ENCODE measurements at places on chromosomes 16 and 17. TPM values are rescaled to one million over a fixed set of nuclear protein-coding genes. Genes with fewer than 3 reads are reported as not detected.

DNA sequence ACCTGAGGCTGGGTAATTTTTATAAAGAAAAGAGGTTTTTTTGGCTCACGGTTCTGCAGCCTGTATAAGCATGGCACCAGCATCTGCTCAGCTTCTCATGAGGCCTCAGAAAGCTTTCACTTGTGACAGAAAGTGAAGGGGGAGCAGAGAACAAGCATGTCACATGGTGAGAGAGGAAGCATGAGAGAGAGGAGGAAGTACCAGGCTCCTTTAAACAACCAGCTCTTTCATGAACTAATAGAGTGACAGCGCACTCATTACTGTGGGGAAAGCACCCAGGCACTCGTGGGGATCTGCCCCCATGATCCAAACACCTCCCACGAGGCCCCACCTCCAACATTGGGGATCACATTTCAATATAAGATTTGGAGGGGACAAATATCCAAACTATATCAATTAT is 86.8 kb downstream of the USP32 start:
- DNase-seq, result peak; percentile 32

- DNase-seq, result peak; percentile 28
Measured at GRCh38 chr16:75225092-75225491, 6.3 kb downstream of the CTRB1 start.

Gene RASD1
- 5.2 TPM for total RNA-seq

DNA sequence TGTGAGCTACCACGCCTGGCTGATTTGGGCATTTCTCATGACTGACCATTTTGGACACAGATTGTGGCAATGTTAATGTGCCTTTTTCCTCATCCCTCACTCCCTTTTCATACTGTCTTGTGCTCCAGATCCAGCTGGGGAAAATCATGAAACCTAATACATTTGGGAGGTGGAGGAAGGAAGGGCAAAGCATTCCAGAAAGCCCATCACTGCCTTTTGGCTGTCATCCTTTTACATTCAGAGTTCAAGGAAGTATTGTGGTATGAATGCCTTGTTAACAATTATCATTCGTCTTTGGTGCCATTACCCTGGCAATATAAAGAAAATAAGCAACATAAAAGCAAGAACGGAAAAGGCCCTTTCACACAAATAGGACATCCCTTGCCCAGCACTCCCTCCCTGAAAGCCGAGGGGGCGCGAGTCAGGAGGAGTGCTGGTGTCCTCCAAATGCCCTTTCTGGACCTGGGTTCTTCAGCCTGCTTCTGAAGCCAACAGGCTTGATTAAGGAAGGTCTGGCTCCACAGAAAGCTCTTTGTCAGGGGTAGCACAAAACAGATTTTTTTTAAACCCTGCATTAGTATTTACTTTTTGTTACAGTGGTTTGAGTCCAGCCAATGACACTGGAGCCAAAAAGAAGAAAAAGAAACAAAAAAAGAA is 20.1 kb downstream of the NMT1 start:
- DNase-seq, result no peak

Gene TRAPPC1
- 14.3 TPM for total RNA-seq

- no peak for DNase-seq
Measured at GRCh38 chr16:88380619-88381018, 2.1 kb upstream of the ZNF469 start.

DNA sequence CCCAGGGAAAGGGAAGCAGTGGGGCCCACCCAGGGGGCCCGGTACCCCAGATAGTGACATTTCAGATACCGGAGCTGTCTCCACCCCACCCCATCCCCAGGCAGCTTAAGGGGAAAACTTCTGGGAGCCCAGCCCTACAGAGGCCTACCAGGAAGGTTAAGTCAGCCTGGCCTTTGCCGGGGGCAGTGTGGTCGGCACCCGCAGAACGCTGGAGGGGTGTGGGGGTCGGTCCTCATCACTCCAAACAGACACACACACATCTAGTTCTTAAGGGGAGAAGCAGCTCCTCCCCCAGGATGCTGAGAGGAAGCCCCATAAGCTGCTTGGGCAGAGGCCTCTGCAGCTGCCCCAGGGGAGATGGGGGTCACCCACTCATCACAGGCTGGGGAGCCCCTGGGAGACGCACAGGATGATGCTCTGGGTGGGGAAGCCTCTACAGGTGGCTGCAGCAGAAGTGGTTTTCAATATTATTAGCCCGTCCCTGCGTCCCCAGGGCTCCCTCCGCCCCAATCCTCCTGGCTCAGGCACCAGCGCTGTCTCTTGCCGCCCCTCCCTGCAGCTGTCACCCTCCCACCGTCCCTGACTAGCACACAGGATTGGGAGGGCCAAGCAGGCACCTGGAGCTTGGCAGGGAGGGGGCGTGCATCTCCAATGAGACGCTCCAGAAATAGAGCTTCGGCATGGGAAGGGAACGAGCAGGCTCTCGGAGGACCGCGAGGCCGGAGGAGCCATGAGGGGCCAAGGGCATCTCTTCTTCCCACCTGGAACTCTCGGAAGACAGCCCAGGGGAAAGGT is 1.4 kb upstream of the ABR start:
- no peak for DNase-seq

DNA sequence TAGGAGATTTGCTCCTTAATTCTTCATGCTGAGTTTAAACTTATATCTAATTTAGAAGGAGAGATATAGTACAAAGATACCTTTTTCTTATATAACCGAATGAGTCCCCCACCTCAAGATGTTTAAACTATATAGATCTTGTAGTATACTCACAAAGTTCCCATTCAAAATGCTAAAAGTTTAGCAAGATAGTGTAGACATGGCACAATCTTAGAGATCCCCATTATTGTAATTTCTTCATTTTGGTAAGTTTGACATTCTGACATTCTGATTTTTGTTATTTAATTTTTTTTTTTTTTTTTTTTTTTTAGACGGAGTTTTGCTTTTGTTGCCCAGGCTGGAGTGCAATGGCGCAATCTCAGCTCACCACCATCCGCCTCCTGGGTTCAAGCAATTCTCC is 22.8 kb downstream of the SNTB2 start:
- no peak for DNase-seq

Gene DNAI2
- 0.09 TPM for total RNA-seq

GRCh38 chr17:15883617-15884111 is 61.3 kb upstream of the ADORA2B start:
- no peak for DNase-seq

GRCh38 chr16:79054211-79054984 is 546.1 kb downstream of the MAF start:
- DNase-seq, result no peak

DNA sequence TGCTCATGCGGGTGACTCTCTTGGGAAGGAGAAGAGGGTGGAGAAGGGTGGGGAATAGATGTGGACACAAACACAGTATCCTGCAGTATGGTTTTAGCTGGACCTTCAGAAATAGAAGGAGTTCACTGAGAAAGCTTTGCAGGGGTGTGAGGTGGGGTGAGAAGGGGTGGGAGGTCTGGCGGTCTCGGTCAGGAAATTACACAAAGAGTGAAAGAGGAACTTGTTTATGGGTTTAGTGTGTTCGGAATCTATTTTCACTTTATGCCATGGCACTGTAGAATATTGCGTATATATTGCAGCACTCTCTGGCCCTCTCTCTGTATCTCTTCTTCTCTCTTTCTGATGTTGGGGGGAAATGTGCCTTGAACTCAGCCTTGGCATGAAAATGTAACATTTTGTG is 148.2 kb upstream of the GOT2 start:
- DNase-seq, result peak; percentile 25

Gene HNF1B
- total RNA-seq, result not detected

Gene HEATR9
- not detected for total RNA-seq

GRCh38 chr16:81204798-81205680 is 33.5 kb upstream of the BCO1 start:
- peak; percentile 85 for DNase-seq

DNA sequence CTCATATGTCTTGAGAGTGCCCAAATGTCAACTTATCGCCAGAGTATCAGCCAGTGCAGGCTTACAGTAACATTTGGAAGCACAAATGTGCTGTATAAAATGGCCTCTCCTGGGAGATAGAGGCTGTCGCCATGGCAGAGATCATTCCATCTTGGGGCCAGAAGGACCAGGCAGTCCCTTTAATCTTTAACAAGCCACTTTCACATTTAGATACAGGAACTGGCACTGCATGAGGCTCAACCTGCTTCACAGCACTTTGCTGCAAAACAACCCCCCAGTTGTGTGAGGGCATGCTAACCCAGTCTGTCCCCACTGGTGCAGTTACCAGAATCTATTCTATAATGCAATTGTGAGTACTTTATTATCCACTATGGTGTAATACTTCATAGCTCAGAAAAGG is 4.7 kb upstream of the RFFL start:
- DNase-seq, result no peak

- DNase-seq, result no peak
Measured at GRCh38 chr17:62562656-62563055, 64.8 kb upstream of the MRC2 start.

Gene KRT12
- not detected for total RNA-seq

Gene AIPL1
- total RNA-seq, result not detected

Gene OR2C1
- total RNA-seq, result 0.35 TPM

Gene CYBC1
- total RNA-seq, result 28.9 TPM

DNA sequence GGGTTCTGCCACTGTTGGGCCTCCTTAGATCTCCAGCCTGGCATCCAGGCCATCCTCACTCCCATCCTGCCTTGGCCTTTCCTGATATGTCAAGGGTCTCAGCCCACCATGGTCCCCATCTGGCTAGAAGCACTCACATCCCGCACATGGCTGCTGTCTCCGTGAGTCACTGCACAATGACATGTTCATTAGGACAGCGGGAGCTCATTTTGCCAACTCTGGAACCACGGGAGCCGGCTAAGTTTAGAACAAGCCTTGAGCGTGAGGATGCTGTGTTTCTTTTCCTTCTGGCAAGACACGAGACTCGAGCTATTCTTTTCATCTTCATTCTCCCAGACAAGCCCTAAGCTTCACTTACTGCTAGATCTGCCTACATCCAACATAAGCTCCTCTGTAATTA is 65.7 kb upstream of the KSR1 start:
- DNase-seq, result no peak

Gene CEP20
- total RNA-seq, result 27.0 TPM

Gene SPNS2
- 5.0 TPM for total RNA-seq

DNA sequence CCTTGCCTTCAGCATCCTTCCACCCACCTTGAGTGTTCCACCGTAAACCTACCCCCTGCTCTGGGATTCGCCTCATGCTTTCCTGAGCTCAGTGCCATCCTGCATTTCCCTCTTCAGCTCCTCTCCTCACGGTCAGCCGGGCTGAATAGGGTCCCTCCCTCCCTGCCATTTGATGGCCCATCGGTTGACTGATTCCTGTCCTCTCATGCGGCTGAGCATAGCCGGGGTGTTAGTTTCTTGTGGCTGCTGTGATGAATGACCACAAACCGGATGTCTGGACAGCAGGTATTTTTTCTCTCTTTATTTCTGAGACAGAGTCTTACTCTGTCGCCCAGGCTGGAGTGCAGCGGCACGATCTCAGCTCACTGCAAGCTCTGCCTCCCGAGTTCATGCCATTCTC is 44.1 kb upstream of the MGAT5B start:
- no peak for DNase-seq

- DNase-seq, result no peak
Measured at GRCh38 chr17:41782142-41782541, 4.4 kb downstream of the JUP start.

GRCh38 chr16:23917621-23918020 is 81.8 kb downstream of the PRKCB start:
- DNase-seq, result no peak

Gene EIF4A3
- total RNA-seq, result 81.9 TPM

- DNase-seq, result peak; percentile 26
Measured at GRCh38 chr17:7745748-7746470, 28.4 kb downstream of the DNAH2 start.

Gene GLG1
- 84.4 TPM for total RNA-seq

- DNase-seq, result no peak
Measured at GRCh38 chr16:23505180-23505665, 5.1 kb downstream of the GGA2 start.

DNA sequence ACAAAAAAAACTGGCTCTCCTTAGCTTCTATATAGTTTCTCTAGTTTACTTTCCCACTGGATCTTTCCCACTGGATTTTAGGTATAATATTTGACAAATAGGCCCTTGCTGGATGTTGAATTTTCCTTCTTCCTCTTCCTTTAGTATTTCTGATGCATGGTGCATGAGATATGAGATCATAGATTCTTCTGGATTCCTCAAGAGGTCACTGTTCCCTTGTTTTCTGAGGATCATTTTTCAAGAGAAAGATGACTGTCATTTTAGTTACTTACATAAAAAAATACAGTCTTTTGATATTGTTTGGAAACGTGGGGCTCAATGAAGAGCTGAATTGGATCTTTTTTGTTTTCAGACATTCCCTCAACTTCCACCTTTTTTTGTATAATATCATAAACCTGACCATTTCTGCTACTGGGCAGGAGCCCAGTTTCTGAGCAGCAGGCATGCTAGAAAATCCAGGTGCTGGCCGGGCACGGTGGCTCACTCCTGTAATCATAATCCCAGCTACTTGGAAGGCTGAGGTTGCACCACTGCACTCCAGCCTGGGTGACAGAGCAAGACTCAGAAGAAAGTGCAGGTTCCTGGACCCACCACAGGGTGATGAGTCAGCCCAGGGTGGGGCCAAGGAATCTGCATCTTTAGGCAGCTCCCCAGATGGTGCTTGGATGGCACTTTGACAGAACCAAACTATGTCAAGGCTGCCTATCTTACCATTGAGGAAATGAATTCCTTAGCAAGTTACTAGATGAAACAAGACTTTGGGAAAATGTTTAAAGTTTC is 70.3 kb downstream of the SDR42E1 start:
- peak; percentile 61 for DNase-seq
